ENCODE measurements at places on chromosomes 12 and 14.
A peak's percentile ranks its signal among the peaks of the same experiment; 100 is the strongest.

DNA sequence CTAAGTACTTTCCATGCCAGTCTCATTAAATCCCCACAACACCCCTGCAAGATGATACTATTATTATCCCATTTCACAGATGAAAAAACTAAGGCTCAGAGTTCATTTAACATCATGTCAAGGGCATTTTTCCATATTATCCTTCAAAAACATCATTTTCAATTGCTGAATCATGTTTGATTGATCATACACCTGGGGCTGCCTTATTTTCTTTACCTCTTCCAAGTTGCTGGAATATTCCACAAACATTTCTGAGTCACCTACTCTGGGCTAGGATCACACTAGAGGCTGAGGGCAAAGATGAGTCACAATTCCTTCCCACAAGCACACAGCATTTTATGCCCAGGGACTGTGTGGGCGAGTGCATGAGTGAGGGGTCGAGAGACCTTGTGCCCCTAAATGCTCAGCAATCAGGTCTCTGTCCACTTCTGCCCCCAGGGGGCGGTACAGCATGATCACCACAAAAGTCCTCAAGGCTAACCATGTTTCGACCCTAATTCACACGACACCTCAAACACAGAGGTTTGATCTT is 14.1 kb upstream of the TMEM119 start:
- DNase-seq: peak; percentile 40

DNA sequence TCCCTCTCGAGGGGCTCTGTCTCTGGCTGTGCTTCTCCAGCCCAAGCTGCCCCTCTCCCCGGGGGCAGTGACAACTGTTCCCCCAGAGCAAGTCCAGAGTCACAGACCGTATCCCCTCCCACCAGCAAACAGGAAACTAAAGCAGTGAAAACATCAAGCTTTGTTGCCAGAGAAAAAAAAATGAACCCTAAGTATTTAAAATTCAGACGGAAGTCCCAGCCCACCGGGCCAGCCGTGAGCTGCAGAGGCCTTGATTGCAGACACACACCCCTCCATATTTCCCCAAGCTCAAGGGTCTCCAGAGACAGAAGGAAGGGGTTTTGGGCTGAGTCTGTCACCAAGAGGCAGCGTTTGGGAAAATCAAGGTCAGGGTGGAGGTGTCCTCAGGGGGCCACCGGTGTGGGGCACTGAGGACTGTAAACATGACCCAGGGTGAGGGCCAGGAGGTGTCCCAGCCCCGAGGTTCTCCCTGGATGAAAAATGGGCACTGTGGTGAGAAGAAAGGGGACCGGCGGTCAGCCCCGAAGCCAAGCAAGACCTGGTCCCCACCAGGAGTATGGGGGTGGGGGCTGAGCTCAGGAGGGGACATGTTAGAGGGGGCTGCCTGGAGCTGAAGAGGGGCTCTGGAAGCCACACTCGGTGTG is 7.7 kb downstream of the PHETA1 start:
- DNase-seq: no peak

DNA sequence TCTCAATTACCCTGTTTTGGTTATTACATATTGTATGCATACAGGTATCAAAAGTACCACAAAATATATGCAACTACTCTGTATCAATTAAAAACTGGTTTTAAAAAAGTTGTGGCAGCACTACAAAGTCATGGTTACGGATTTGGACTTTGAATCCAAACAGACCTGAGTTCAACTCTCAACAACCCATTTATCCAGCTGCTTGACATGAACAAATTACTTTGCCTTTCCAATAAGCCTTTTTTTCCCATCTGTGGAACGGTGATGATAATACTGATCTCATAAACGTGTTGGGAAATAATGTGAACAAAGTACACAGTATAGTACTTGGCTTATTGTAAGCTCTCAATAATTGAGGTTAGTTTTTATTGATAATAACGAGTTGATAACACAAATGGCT is 85.0 kb downstream of the MNAT1 start:
- DNase-seq: no peak

- DNase-seq: no peak
Measured at GRCh38 chr12:67271976-67272375, 2.8 kb downstream of the CAND1 start.

DNA sequence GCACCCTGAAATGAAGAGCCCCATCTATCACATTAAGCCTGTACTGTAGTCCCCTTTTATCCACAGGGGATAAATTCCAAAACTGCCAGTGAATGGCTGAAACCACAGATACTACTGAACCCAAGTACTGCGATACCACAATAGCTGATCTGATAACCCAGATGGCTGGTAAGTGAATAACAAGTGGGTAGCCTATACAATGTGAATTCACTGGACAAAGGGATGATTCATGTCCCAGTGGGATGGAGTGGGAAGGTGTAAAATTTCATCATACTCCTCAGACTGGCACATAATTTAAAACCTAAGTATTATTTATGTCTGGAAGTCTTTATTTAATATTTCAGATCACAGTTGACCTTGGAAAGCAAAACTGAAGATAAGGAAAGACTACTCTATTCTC is 201.3 kb downstream of the GPHN start:
- DNase-seq: no peak

DNA sequence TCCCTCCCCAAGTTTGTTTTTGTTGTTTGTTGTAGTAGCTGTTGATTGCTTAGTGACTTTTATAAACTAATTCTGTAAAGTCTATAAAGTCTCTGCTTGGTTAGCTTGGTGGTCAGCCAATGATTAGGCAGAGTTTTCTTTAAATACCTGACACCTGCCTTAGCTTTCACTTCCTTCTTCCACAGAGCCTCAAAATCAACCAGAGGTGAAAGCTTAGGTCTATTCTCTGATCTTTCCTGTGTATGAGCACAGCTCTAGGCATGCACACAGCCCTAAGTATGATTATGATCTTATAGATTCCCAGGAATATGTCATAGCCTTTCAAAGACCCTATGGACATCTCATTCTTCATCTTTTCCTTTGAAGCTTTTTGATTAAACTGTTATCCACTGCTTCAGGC is 514.7 kb downstream of the AACS start:
- DNase-seq: no peak

- no peak for DNase-seq
Measured at GRCh38 chr14:92573761-92574498, 60.3 kb downstream of the RIN3 start.

GRCh38 chr12:132065609-132066344 is 78.3 kb downstream of the DDX51 start:
- DNase-seq: no peak

DNA sequence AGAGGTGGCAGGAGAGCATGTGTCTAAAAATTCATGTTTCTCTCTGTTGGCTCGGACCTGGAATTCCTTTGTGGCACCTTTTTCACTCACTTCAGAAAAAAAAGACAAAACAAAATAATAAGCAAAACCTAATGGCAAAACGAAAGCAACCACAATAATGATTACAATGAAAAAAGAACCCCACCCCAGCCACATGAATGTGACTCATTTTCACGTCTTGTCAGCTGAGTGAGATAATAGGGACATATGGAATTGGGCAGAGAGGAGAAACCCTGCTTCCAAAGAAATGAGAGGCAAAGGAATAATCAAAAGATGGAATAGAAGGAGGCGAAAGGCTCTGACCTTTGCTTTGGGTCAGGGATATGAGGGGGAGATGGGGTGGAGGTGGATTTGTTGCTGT is 143.4 kb downstream of the SLC8A3 start:
- DNase-seq: no peak

DNA sequence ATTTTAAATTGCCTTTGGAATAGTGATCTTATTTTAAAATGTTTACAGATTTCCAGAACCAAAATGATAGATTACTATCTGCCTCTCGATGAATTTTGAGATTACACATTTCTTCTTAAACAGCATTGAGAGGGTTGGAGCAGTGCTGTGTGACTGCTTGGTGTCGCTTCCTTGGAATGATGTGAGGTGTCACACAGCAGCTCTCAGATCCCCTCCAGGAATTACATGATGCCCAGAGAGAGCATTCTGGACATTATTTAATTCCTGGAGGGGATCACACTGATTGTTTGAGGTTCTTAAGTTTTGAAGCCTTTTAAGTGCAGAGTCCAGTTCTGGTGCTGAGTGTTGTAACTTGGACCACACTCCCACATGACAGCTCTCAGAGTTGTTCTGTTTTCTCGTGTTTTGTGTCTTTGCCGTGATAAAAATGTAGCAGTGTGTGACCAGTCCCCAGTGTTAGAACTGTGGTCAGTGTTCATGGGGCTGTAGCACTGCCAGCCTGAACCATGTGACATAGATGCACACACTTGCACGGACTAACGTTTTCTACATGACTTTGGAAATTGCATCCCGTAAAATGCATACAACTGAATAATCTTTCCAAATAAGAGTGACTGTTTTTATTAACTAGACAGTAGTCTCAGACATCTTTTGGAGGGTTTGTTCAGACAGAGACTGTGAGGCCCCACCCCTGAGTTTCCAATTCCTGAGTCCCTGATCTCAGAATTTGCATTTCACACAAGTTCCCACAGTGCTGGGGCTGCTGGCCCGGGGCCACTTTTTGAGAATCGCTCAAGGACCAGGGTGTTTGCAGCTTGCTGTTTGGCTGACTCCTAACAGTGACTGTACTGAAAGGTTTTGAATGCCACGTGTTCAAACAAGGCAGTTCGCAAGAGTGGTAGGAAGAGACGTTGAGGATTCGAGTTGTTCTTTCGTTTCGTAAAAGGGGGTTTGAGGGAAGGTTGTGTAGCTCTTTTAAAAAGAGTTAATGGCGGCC is 26.0 kb downstream of the XRCC3 start:
- no peak for DNase-seq

GRCh38 chr14:24130380-24130716 is at the start of gene FITM1:
Gene FITM1 (plus strand): TSS chr14:24130659. CDS start chr14:24131564, 905 bp downstream.
- DNase-seq: no peak

- DNase-seq: no peak
Measured at GRCh38 chr14:34051966-34052657, 101.2 kb upstream of the EGLN3 start.

GRCh38 chr14:73003681-73004080 is 23.2 kb downstream of the ZFYVE1 start:
- DNase-seq: no peak
